CD4-positive, alpha-beta T cell (primary cell): ENCODE measurements at places on chromosomes 2 and 18.

GRCh38 chr2:145065342-145065741, 545.4 kb upstream of the ZEB2 start:
- DNase-seq, result no peak

DNA sequence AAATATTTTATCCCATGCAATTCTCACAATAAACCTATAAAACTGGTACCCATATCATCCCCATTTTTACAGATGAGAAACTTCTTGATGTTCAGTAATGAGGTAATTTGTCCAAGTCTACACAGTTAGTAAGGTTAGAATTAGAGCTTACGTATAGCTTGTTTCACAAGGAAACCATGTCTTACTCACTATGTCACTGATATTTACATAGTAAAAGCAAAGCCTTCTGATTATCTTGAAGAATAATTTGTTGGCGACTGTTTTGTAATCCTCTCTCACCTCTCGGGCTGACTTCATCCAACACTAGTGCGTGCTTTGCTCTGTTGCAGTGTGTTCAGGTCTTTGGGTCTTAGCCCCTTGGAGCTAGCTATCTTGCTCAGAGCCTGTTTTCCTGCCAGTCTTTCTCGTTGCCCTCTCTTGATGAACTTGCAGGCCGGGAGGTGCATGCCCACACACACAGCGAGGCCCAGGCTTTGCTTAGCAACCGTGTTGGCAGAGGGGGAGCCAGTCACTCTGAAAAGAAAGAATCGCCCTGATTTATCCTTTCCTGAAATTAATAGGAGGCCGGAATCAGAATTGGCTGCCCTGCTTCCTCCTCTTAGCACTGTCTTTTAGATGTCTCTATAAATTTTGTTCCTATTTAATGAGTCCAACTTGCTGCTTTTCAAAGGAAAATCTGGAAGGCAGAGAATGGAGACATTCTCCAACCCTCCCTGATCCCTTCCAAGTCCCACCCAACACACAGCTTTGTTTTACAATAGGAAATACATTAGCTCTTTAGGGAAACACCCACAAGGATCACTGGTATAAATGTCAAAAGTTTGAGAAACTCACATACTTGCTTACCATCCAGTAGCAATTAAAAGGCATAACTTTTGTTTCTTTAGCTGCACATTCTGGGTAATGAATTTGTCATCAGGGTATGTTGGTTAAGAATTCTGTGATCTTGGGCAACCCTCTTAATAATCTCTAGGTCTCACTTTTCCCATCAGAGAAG, 97.6 kb upstream of the SEC11C start:
- DNase-seq, result no peak

- DNase-seq, result no peak
Measured at GRCh38 chr2:237501892-237502513, 15.0 kb downstream of the MLPH start.

GRCh38 chr2:199940373-199940772, 14.9 kb downstream of the TYW5 start:
- no peak for DNase-seq

GRCh38 chr2:231003186-231003585, 7.3 kb downstream of the SPATA3 start:
- no peak for DNase-seq

GRCh38 chr2:60518567-60518966, 34.9 kb downstream of the BCL11A start:
- no peak for DNase-seq

DNA sequence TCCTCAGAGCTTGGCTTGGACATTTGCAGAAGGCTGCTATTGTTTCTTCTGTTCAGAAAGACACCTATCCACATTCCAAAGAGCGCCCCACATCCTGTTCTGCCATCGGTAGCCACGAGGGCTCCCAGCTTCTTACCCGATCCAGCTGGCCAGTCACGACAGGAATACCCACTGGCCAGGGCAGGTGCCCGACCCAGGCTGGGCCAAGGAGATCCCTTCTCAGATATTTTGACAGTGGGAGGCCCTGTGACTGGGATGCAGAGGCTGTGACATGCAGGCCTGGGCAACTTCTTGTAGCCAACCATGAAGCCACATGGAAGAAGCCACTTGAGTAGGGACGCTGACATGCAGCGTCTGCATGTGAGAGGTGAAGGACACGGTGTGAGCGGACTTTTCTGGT, 34.5 kb downstream of the KCNIP3 start:
- DNase-seq, result no peak

DNA sequence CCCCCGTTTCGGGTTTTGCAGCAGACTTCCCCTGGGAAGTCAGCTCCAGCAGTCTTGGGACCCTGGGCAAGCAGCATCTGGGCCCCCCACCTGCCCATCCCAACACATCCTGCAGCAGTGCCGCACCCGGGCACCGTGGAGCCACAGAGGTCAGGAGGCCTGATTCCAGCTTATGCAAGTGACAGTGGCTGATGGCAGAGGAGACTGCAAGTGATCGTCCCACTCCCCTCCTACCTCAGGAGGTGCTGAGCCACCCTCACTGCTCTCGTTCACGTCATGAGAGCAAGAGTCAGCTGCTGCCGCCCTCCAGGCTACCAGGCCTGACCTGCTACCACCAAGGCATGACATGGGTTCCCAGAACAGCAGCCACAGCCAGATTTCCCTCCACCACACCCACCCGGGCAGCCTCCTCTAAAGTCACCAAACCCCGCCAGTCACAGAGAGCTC, 18.2 kb downstream of the COX7A2L start:
- no peak for DNase-seq

- no peak for DNase-seq
Measured at GRCh38 chr18:12883372-12883683, 709 bp downstream of the PTPN2 start.

DNA sequence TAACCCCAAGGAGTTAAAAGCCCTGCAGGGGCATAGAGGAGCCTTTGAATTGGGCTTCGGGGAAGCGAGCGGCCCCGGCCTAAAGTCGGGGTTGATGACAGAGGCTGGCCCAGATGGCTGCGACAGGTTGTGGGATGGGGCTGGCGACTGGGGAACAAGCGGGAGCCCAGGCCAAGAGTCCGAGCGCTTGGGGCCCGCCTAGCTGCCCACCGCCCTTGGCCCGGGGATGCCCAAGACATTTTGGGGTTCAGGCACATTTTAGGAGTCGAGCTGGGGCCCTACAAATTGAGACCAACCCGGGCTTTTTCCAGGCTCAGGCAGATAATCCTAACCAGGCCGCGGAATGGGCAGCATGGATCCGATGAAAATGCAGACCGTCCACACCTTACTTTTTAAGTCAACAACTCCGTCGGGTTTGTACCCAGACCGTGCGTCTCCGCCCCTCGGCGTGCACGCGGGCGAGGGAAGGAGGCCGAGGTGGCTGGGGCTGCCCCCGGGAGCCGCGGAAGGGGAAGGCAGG, 507 bp downstream of the RTKN start:
- no peak for DNase-seq

- no peak for DNase-seq
Measured at GRCh38 chr2:80168037-80168436, 136.5 kb downstream of the LRRTM1 start.

DNA sequence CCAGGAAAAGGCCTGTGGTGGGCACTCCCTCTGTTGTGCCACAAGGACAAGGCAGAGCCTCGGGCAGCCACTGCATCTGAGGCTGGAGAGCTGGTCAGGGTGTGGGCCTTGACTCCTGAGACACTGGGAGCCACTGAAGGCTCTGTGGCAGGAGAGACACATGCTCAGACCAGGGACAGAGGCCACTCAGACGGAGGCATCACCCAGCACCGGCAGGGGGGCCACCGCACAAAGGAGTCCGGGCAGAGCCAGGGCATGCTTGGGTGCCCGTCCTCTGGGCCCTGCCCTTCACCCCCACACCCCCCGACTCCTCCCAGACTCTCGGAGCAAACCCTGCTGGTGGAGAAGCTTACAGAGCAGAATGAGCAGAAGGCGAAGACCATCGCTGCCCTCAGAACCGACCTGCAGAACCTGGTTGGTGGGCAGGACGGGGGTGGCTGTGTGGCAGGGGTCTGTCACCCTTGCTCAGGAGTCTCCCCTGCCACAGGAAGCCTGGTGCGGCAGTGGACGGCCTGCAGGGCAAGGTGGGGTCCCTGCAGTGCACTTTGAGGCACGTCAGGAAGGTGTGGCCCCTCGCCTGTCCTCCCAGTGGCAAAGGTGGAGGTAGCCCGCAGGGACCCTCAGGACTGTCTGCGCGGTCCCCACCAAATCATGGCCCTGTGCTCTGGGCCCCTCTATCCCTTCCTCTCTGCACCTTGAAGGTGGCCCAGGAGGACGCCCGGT, 26.0 kb downstream of the CROCC2 start:
- no peak for DNase-seq

- no peak for DNase-seq
Measured at GRCh38 chr2:135913727-135914365, 37.6 kb upstream of the MCM6 start.

DNA sequence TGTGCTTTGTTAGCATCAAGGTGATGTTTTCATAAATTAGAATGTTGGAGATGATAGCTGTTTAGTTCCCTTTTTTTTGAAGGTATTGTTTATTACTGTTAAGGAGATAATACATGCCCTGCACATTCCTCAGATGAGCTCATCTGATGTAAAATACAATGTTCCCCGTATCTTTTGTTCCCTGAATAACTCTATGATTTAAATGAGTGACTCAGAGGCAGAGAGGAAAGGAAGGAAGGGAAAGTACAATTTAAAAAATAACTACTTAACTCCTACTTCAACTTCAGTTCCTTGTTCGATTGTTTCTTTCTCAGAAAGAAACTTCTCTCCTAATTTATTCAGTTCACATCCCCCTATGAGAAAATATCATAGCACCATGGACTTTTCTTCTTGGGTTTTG, 208.7 kb downstream of the KCNE4 start:
- no peak for DNase-seq

DNA sequence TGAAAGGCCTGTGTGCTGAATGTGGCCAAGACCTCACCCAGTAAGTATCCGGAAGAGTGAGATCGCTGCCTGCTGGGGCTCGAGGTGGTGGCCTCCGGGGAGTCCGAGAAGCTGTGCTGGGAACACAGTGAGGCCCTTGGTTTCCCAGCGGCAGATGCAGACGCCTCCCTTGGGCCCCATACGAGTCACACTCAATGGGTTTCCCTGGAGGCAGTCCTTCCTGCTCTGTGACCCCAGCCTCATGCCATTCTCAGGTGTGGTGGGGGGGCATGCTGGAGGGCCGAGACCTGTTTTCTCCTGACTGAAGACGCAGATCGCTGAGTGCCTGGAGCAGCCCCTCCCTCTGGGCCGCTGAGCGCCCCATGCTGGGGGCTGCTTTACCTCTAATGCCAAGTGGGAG, 15.7 kb downstream of the CTDP1 start:
- DNase-seq, result no peak

DNA sequence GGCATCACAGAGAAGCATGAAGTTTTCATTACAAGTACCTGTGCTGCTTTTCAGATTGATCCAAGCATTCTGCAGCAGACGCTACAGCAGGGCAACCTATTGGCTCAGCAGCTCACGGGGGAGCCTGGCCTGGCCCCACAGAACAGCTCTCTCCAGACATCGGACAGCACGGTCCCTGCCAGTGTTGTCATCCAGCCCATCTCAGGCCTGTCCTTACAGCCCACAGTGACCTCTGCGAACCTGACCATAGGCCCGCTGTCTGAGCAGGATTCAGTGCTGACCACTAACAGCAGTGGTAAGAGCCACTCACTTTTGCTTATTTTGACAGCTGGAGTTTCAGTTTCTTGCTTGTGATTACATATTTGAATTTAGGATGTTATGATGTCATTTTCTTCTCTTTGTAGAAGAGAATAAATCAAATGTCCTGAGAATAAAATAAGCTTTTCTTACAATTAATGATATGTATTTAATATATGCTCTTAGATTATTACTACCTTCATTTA, 104.9 kb downstream of the ZNF236 start:
- no peak for DNase-seq

DNA sequence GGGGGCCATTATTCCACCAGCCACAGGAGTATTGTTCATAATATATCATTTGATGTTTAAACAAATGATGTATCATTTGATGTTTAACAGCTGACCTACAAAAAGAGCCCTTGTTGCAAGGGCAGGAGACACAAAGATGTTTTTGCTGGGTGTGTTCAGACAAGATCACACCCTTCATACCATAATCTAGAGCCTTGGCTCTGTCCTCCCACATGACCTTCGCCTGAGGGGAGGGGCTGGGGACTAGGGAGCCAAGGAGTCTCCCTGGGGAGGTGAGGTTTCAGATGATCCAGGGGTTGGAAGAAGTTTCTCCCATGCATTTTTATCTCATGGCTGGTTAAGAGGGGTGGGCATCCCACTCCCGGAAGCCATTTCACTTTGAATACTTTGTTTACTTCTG, 33.5 kb downstream of the CDC42EP3 start:
- no peak for DNase-seq

- DNase-seq, result no peak
Measured at GRCh38 chr2:211545582-211545981, 989.2 kb downstream of the CPS1 start.

GRCh38 chr18:74412116-74412880, 44.8 kb downstream of the DIPK1C start:
- no peak for DNase-seq

DNA sequence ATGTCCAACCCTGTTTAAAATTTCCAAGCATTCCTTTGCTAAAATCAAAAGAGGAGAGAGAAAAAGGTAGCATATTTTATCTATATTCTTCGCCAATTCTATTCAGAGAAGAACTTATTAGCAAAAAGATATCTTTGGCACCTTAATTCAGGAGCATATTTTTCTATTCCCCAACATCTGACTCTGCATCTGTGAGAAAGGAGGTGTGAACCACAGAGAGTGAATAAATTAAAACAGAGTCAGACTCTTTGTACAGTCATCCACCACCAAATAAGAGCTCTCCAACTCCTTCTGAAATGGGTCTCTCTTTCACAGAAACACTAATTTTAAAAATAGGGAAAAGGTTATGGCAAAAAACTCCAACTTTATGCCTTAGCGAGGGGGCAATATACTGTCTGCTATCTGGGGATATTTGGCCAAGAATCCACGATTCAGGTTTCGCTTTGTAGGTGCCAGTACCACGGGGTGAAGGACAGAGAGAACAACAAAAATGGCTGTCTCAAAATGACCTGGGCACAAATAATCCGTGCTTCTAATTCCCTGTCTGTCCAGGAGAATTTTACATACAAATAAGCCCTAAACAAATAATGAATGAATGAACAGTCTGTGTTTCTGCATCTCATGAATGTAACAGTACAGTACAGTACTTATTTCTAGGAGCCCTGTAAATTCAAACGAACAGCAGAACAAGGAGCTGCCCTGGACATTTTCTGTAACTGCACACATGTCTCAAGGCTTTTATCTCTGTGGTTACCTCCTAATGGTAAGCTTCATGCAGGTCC, 43.4 kb downstream of the EPB41L3 start:
- no peak for DNase-seq

DNA sequence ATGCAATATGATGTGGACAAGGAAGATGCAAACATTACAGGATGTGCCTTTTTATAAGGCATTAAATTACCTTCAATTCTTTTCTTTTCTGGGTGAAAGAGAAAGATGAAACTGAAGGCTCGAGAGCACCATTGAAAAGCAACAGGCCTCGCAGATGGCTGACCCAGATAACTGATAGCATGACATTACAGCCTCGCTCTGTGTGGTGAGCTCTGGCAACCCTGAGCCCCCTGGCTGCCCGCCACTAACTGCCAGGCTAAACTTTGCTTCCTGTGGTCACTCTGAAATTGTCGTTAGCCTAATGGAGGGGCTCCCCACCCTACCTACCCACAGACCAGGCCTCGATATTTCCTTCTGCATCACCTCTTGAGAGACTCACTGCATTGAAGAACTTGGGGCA, 516.8 kb upstream of the FANCL start:
- DNase-seq, result no peak

GRCh38 chr18:37566479-37567060, 972 bp upstream of the CELF4 start:
- no peak for DNase-seq
